Esophagus squamous epithelium (tissue), 5 donors: ENCODE measurements at places on chromosomes 4 and X.

GRCh38 chrX:150736475-150736874 lies 43.3 kb downstream of the MTMR1 start:
- no peak for DNase-seq

DNA sequence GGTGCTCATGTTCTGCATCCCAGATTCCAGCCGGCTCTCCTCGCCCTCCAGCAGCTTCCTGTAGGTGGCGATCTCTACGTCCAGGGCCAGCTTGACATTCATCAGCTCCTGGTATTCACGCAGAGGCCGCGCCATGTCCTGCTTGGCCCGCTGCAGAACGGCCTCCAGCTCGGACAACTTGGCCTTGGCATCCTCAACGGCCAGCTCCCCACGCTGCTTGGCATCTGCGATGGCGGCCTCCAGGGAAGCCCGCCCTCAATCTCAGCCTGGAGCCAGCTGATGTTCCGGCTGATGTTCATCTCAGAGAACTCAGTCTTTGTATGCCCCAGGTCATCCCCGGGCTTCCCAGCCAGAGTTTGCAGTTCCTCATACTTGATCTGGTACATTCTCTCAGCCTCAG lies 431.8 kb upstream of the DIPK2B start:
- DNase-seq, result no peak

- no peak for DNase-seq
These were observed 1.3 kb downstream of the NKRF start for GRCh38 chrX:119604766-119605463.

DNA sequence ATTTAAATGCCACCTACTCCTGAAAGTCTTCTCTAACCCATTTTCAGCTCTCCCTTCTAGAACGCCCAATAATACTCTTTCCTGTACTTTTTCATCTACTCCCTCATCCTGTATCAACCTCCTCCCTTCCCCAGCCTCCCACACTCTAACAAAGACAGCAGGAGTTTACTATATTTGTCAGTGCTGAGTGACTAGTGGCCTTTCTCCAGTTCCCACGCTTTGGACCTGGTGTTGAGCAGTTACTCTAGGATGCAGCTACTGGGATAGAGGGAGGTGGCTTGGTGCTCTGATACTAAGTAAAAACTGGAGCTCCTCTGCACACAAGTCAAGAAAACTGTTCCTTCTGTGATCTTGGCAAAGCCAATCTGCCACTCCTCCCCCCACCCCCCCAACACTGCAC lies 36.1 kb upstream of the KLHL13 start:
- DNase-seq, result no peak

GRCh38 chrX:143683486-143683885 lies 37.1 kb downstream of the SPANXN2 start:
- no peak for DNase-seq

DNA sequence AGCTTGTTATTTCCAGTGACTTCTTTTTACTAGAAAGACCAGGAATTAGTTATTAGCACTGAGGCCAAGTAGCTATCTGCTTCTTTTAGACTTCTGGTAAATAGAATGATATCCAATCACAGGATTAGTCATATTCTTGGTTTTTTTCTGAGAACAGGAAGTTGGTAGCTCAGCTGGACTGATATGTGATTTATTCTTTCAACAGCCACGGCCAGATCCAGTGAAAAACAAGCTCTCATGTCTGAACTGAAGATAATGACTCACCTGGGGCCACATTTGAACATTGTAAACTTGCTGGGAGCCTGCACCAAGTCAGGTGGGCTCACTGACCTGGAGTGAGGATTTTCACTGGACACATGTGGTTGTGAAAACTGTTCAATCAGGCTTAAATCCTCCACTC lies 48.6 kb downstream of the PDGFRA start:
- no peak for DNase-seq

GRCh38 chrX:15744181-15744867 lies 6.3 kb downstream of the CA5B start:
- no peak for DNase-seq

- no peak for DNase-seq
These were observed 18.1 kb downstream of the TMEM175 start for GRCh38 chr4:950136-951020.

GRCh38 chr4:38821739-38822138 lies 17.1 kb upstream of the TLR1 start:
- no peak for DNase-seq

- no peak for DNase-seq
These were observed 28.8 kb upstream of the PLCXD1 start for GRCh38 chrX:252244-252956.

- DNase-seq, result no peak
These were observed 48.3 kb upstream of the NAP1L2 start for GRCh38 chrX:73262991-73263390.

- no peak for DNase-seq
These were observed 52.1 kb downstream of the XAGE2 start for GRCh38 chrX:52420824-52421443.

DNA sequence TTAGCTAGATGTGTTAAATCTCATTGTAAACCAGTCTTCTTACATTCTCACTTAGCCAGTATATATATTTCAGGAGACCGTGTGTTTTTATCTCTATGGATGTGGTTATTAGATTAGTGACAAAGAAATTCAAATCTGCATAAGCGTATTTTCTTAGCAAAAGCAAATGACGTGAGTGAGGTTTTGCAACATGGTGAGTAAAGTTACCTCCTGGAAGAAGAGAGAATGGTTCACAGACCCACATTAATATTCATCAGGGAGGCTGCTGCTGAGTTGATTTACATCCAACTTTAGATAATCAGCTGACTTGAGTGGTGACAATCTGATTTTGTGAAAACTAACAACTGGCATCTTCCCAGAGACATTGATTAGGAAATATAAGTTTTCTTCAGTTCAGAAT lies 589.9 kb upstream of the GALNT7 start:
- no peak for DNase-seq

GRCh38 chrX:132875650-132876522 lies 82.5 kb downstream of the HS6ST2 start:
- no peak for DNase-seq

DNA sequence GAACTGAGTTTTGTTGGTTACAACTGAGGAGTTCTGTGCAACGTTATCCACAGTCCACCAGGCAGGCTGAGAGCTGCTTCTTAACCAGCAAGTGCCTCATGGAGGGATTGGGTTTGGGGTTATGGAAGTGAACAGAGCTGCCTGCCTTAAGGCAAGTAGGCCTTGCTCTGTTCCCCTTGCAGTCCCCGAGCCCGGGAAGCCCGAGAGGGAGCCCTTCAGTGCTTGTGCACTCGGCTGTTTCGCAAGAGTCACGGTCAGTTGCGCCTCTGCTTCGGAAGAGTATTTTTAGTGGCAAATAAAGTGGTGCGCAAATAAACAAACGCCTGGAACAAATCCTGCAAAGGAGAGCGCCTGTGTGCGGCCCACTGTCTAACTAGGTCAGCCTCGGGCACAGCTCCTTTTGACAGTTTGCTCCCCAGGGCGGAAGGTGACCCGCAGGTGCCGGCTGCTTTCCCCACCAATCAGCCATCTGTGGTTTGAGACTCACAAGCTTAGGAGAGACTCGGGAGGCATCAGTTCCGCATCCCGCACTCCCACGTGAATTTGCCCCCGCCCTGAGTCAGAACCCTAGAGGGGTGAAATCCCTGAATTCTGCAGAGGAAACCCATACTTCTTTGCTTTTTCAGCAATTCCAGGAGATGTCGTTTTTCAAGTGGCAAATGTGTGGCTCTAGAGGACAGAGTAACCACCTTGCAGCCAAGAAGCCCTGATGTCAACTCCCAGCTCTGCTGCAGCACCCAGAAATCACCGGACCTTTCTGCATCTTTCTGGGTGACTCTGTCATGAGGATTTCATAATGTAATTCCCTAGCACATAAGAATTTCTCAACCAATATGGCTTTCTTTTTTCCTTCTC lies 56.8 kb downstream of the LGI2 start:
- DNase-seq, result no peak

DNA sequence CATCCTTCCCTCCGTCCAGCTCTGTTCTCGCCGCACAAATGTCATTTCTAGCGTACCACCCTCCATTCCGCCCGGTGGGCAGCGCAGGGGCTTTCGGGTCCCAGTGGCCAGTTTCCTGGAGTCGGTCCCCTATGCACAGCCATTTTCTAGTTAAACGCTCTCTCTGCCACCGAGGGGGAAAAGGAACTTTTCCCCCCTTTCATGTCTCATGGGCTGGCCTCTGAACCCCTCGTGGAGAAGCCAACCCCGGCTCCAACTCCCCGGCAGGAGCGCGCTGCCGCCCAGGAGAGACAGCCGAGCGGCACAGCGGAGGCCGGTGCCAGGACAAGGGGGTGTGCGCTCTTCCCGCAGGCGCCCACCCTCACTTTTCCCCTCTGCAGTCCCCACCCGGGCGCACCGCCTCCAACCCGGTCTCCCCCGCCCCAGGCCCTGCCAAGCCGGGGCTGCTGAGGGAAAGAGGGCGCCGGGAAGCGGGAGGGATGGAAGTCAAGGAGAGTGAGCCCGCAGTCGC lies 662 bp downstream of the APBB2 start:
- DNase-seq, result no peak

DNA sequence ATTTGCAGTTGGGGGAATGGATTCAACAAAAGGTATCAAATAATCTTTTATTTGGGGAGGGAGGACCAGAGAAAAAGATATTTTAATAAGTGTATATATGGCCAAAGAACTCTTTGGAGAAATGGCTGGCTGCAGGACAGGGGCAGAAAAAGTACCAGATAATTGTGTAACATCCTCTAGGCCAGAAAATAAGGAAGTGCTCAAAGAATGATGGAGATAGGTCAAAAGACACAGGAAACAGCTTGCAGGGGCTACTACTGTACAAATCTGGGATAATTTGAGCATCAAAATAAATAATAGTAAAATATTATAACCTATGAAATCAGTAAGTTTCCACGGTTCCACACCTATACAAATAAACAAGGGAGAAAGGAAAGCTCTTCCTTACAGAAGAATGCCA lies 34.8 kb downstream of the KLHL5 start:
- no peak for DNase-seq

DNA sequence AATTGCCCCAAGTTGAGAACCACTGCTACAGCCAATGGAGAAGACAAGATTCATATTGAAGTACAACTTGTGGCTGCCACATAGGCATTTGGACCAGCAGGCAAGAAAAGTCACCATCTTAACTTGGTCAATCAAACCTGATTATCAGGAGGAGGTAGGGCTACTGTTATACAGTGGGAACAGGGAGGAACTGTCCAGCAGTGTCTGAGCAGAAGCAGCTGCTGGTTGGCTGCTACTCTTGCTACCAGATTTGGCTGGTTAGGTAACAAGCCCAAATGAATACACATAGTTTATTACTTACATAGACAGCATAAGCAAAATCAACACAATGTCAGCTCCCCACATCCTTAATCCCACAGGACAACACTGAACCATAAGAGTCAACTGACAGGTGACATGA lies 39.4 kb downstream of the ATP1B4 start:
- DNase-seq, result no peak
